ENCODE measurements at places on chromosomes 1 and 21.

GRCh38 chr1:160705742-160706141, 5.9 kb downstream of the CD48 start:
- no peak for DNase-seq

GRCh38 chr1:167081594-167082156, 8.5 kb downstream of the GPA33 start:
- DNase-seq = no peak

GRCh38 chr1:230268371-230269170, 157.6 kb downstream of the PGBD5 start:
- DNase-seq = peak; percentile 43

DNA sequence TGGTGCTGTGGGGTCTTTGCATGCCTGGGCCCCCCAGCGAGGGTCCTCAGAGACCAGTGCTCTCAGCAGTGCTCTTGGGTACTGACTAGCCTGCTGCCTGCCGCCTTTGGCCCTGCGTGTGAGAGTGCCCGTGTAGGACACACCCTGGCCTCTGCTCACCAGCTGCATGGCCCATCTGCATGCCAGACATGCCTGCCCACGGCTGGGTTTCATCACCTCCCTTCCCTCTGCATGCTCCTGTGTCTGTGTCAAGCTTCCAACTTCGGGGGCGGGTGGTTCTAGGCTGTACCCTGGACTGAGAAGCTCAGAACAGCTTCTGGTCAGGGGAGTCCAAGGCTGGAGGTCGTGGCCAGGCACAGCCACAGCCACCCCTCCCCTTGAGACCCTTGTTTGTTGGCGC, 56.9 kb downstream of the PTPRF start:
- no peak for DNase-seq

- DNase-seq = no peak
These were observed 226.6 kb downstream of the KCNH1 start for GRCh38 chr1:210907251-210907805.

DNA sequence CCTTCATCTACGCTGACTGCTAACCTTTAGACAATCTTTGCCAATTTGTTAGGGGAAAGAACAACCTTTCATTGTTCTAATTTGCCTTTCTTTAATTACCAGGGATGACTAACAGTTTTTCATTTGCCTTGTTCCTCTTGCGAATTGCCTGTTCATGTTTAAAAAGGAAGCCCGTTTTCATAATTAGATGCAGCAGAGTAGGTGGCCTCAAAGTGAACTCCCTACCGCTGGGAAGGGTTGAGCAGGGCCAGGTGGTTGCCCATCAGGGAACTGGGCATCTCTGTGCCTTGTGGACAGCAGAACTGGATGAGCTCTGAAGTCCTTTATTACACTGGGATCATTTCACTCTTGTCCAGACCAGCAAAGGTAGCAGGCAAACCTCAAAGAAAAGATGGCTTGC, 59.0 kb downstream of the HIVEP3 start:
- no peak for DNase-seq

DNA sequence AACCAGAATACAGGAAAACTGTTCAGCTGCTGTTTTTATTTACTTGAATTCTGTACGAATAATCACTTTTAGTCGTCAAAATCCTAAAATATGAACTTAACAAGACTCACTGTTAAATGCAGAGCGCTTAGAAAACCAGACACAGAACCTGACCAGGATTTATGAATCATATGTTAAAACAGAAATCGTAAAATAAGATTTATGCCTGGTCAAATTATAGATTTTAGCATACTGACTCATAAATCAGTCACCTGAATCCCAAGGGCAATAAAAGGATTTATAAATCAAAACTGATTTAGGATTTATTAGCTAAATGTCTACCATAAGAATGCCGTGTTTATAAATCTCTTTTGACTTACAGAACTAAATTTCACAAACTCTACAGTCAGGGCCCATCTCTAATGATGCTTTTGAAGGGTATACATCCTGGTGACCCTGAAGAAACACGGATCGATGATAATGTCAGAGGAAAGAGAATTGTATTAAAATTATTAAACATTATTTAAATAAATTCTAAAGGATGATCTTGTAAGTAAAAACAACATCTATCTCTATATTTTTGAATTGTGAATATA, 28.8 kb downstream of the CYYR1 start:
- DNase-seq = no peak

DNA sequence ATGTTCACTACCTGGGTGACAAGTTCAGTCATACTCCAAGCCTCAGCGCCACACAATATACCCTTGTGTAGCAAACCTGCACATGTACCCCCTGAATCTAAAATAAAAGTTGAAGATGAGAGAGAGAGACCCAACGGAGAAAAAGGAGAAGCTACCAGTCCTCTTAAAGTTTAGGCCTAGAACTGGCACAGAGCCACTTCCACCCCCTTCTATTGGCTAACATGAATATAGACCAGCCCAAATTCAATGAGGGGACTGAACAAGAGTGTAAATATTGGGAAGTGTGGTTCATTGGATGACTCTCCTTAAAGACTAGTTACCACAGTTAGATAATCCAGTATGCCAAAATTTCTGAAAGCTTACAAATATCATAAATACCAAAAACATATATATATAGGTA, 139.9 kb upstream of the ATP1B1 start:
- no peak for DNase-seq

DNA sequence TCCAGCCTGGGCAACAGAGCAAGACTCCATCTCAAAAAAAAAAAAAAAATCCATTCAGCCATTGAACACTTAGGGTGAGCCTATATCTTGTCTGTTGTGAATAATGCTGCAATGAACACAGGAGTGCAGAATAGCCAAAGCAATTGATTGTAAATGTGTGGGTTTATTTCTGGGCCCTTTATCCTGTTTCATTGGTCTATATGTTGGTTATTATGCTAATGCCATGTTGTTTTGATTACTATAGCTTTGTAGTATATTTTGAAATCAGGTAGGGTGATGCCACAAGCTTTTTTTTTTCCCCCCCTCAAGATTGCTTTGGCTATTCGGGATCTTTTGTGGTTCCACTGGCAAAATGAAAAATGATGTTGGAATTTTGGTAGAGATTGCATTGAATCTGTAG, 167.5 kb downstream of the LBR start:
- DNase-seq = no peak

- no peak for DNase-seq
These were observed 4.5 kb upstream of the DIP2A start for GRCh38 chr21:46454142-46454541.

DNA sequence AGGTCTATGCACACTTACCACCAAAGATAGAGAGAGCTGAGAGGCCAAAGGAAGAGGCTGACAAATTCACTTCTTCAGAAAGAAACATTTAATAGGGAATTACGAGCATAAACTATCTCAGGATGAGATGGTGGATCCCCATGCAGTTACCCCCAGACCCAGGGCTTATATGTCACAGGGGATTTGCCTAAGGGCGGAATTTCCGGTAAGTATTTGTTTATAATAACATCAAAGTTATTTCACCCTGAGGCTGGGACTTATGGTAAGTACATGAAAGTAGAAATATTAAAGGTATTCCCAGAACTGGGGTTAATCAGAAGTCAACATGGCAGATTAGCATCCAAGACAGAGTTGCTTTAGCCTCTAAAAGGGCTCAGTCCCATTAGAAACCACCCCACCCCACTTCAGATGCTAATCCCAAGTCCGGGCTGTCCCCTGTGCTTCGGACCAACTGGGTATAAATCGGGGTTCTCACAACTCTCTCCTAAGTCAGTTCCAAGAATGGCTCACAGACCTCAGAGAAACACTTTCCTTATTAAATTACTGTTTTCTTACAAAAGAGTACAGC, 247.4 kb upstream of the ZP4 start:
- DNase-seq = no peak

DNA sequence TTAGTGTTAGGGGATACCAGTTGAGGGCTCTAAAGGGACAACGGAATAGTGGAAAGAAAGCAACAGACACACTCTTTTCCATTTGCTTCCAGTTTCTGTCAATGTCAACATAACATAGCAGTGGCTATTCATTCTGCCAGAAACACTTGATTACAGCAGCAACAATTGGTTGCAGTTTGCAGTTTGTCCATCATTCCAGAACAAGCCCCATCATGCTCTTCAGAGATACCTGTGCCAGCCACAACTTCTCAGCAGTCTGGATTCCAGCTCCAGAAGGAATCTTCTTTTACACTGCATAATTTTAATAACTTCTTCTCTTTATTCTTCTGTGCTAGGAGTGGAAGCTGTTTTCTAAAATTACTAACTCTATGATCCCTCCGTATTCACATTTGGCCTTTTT, 1521.4 kb downstream of the PLA2G4A start:
- DNase-seq = no peak

- no peak for DNase-seq
These were observed 236.2 kb downstream of the SETD4 start for GRCh38 chr21:35824136-35824535.

GRCh38 chr1:241688940-241689368, 36.9 kb downstream of the WDR64 start:
- DNase-seq = no peak

DNA sequence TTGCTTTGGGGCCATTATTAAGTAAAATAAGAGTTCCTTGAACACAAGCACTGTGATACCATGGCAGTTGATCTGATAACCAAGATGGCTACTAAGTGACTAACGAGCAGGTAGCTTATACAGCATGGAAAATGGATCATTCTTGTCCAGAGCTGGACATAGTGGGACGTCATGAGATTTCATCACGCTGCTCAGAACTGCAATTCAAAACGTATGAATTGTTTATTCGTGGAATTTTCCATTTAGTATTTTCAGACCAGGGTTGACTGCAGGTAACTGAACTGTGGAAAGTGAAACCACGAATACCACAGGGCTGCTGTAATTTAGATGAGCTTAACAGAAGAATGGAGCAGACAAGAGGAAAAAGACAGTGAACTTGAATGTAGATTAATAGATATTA, 38.9 kb downstream of the CCDC18 start:
- DNase-seq = no peak

Measured in left renal cortex interstitium (tissue), 4 donors.